HAP-1 (cell line): ENCODE measurements at places on chromosomes 6 and 20.

DNA sequence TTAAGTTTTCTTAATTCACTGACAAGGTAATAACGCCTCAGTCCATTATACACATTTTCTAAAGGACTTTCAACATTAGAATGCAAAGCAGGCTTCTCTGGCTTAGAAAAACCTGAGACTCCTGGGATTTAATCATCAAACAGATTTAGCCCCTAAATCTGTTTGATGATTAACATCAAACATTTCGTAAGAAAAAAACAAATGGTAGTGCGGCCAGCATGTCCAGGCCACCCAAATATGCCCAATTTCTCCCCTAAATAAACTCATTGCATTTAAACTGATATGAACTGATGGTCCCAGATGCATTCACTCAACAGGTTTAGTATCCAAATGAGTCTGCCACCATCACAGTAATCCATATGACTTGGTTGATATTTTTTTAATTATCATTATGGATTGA, 6.2 kb downstream of the TMEM74B start:
- no peak for DNase-seq

- no peak for DNase-seq
Observed at GRCh38 chr6:164414695-164415094, 894.7 kb downstream of the C6orf118 start.

DNA sequence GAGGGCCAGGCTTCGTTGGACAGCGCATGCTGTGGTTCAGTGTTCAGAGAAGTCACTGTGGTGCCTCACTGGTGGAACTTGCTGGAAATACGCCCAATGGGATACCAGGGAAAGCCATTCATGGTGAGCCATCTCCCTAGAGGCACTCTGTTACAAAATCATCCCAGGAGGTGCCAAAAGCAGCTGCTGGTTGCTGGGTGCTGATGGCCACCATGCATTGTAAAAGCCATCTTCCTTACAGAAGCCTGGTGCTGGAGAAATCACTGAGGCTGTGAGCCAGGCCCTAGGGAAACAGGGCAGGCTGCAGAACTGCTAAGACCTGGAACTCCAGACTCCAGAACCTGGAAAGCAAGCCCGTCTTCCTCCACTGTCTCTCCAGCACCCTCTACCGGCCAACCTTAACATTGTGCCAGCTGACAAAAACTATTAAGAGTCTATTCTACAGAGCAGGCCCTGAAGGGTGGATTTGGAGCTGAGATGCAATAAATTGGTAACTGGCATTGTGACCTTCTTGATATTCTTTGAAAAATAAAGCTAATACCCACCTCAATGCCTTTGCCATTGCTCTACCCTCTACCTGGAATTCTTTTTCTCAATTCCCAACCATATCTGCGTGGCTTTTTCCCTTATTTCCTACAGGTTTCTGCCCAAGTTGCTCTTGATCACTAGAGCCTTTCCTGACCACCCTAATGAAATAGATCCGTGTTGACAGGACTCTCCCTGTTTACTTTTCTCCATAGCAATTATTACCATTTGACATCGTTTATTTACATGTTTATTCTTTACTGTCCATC, 18.5 kb downstream of the SNRPB start:
- DNase-seq = peak; percentile 90

DNA sequence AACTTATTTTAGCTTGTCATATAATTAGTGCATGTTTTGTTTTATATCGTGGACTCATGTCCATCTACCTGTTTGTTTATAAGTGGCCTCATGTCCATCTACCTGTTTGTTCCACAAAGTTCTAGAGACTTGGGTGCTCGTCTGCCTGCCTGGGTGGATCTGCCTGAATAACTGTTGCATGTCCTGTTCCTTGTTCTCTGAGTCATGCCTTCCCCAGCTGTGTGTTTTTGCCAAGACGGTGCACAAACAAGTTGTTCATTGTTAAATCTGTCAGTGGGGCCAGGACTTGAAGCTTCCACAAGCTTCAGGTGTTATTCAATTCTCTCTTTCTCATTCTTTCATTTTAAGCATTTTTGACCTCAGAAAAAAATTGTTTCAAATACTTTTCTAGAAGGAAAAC, 358.0 kb upstream of the CITED2 start:
- DNase-seq = no peak

DNA sequence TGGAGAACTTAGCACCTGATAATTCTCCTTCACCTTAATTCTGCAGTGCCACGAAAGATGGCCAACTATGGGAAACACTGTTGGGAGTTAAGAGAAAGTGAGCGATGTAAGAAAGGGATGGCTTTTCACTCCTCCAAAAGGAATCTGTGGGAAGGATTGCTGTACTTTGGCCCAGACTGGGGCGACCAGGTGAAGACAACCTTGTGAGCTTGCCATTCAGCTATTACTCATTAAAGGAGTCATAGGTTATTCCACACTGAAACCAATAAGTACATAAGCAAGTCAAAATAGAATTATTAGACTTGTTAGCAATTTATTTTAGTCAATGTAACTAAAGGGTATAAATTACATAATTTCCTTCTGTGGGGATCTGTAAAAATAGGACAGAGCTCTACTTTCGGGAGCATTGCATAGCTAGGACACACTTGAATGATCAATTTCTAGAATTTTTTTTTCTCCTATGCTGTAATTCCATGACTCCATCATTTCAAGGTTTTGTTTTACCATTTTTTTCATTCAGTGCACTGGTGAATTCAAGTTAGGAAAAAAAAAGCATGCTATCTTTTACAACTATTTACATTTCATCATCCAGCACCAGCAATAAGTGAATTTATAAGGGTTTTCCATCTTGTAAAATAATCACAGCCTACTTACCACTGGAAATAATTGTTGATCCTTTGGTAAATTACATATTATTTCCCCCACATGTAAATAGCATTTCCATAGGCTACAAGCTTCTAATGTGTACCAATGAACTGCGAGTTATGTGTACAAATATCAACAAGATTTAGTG, 231.7 kb downstream of the SIM1 start:
- no peak for DNase-seq
